D721Med (cell line): ENCODE measurements at places on chromosomes 6 and 20.

- DNase-seq, result no peak
These were observed 25.4 kb upstream of the CCN2 start for GRCh38 chr6:131976545-131977061.

DNA sequence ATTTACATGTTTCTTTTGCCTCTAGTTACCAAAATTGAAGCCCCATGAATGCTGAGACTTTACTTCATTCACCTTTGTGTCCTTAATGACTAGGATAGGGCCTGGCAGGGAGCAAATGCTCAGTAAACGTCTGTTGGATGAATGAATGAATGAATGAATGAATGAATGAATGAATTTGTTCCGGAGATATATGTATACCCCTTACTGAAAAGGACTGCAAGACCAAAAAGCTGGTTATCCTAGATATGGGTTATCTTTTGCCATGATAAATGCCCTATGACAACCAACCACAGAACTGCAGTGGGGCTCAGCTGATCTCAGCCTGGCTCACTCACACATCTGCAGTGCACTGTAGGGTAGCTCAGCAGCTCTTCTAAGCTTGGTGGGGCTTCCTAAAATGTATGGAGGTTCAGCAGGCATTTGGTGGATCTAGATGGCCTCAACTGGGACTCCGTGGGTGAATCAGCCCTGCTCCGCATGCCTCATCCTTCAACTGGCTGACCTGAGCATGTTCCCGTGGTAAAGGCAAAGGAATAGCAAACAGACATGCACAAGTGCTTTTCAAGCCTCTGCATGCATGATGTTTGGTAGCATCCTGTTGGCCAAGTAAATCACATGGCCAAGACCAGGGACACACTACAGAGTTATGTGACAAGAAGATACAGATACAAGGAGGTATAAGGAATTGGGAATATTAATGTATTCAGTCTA, 378.7 kb upstream of the SOX4 start:
- DNase-seq, result no peak

DNA sequence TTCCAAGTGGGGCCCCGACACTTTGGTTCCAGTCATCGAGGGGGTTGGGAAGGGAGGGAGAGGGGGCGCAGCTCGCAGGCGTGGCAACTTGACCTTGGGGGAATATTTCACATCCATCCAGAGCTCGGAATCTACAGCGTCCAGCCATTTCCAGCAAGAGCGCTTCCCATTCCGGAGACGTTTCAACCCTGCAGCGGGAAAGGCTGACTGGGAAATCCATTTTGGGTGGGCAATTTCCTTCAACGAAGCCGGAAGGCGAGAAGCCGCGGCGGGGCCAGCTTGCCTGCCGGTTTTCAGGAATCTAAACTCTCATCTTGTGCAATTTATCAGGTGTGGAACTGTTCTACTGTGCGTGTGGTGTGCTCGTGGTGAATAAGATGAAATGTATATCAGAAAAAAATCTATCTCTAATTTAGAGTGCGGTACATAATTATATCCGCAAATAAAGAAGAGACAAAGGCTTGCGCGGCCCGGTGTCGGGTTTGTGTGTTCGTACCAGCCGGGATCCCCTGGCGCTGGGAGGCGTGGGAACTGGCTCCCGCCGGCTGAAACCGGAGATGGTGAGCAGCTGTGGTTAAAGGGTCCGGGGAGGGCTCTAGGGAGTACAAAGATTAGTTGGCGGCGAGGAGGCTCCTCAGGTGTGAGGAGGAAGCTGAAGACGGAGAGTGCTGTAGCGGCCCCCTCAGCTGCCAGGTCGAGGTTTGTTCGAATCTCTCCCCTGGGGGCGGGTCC, 4.8 kb downstream of the SLC32A1 start:
- DNase-seq, result peak; percentile 35

DNA sequence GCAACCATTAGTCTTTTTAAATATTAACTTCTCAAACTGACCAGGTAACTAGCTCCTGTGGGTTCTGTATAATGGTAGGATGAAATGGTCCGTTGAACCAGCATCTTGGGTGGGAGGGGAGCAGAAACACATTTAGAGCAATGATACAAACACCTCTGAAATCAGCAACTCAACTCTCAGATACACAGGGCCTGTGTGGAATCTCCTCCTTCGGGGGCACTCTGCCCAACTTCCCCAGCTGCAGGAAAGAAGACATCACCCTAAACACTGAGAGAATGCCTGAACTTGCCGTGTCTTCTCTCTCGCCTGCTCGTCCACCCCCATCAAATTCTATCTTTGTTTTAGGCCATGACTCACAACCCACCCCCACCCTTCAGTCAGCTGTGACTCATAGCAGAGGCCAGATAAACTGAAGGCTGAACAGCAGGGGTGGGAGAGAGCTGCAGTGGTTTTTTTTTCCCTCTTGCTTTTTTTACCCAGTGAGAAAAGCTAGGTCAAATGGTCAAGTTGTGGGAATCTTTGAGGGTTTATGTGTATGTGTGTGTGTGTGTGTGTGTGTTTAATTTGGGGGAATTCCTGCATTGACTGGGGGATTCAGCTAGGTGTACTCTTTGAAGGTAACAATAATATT, 593.4 kb upstream of the JAG1 start:
- DNase-seq, result no peak

DNA sequence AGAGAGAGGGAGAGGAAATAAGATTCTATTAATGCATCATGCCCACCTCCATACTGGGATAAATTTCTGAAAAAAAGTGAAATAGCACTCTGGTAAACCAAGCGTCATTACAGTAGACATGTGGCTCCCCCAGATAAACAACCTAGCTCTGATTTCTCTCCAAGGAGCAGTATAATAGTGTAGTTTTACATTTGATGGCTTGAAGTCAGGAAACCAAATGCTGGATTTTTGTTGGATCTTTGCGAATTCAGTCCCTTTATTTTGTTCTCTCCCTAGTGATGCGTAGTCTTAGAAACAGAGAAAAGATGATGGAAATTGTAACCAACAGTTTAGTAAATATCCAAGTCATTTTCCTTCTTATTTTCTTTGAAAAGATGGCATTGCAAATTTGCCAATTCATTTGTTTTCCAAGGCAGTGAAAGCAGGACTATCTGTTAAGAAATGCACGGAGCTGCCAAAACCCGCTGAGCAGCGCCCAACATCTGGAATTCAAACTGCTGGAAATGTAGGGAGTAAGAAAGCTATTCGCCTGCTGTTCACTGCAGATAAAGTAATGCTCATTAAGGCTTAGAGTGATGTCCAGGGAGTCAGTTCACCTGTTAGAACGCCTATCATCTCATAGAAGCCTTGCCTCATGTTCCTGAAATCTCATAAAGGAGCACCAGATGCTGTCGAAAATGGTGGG, 85.7 kb upstream of the DOK5 start:
- no peak for DNase-seq

DNA sequence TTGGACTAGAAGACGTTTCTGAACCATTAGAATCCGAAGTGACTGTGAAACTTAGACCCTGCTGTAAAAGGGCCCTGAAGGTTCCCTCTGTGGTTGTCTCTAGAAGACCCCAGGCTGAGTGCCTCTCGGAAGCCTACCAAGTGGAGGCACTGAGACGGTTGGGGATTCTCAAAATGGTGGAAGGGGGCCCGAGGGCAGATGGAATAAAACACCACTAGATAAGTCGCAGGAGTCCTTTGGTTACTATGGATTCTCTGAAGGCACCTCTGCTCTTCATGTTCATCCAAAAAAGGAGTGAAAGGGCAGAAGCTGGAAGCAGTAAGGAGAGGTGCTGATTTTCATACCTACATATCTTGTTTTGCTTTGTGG, 4.0 kb upstream of the TFAP2D start:
- DNase-seq, result no peak

DNA sequence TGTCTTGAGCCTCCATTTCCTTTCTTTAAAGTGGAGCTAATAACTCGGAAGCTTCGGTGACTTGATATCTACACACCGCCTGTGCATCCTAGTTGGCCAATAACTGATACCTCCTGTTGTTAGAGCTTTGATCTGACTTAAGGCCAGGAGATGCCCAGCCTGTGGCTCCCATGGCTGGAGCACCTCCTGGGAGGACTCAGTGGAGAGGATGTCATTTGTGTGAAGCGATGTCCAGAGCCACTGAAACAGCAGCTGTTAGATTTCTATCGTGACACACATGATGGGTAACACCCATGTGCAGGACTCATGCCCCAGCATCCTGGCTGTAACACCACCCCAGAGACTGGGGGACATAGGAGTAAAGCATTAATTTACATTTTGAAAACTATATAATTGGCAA, 30.8 kb downstream of the SDCBP2 start:
- no peak for DNase-seq

GRCh38 chr6:37168811-37169495, 999 bp upstream of the PIM1 start:
- no peak for DNase-seq

- no peak for DNase-seq
These were observed 25.7 kb downstream of the WFDC3 start for GRCh38 chr20:45765980-45766379.

DNA sequence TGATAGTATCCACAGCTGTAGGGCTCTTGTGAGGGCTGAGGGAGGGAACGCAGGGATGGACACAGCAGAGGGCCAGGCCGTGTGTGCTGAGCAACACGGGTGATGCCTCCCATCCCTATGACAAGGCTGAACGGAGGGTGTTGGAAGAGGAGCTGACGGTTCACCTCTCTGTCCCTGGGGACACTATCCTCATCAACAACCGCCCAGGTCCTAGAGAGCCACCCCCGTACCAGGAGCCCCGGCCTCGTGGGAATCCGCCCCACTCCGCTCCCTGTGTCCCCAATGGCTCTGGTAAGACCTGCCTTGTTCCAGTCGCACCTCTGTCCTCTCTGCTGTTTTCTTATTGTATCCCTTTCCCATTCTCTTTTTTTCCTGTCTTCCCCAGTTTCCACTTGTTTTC, 10.1 kb downstream of the DDR1 start:
- DNase-seq, result no peak

- DNase-seq, result no peak
These were observed 110.7 kb downstream of the PDE10A start for GRCh38 chr6:165552248-165552736.

GRCh38 chr6:21781128-21781527, 187.6 kb downstream of the SOX4 start:
- DNase-seq, result no peak

GRCh38 chr20:56166781-56167465, 81.6 kb upstream of the MC3R start:
- DNase-seq, result no peak

GRCh38 chr20:34143951-34144350, 31.9 kb upstream of the EIF2S2 start:
- DNase-seq, result no peak

- no peak for DNase-seq
These were observed 25.8 kb upstream of the KCNK5 start for GRCh38 chr6:39254999-39255535.

- DNase-seq, result no peak
These were observed 244.3 kb downstream of the TTLL2 start for GRCh38 chr6:167569041-167569805.

DNA sequence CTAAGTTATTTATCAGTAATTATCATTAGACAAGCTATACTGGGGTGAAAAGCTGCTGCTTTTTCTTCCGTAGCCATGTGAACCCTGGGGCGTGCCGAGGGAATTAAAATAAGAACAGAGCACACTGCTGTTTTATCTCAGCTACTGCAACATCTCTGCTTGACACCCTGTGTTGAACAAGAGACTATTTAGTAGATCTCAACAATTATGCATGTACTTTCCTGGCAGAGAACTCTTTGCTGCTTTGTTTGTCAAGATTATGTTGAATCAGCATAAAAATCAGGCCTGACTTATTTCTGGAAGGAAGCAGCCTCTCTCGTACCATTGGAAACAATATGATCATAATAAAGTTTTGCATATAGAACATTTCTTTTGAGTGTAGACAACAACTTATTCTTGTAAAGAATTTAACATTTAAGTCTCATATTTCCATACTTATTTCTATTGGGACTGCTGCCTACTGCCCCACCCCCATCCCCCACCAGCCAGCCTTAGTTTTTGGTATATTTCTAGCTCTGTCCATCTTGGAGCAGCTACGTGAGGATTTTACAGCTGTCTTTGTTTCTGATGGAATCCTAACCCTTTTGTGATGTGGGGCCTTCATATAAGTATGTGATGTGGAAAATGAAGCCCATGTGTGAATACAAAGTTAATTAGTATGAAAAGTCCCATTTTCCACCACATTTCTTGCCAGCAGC, 1011.4 kb downstream of the KIF16B start:
- no peak for DNase-seq

DNA sequence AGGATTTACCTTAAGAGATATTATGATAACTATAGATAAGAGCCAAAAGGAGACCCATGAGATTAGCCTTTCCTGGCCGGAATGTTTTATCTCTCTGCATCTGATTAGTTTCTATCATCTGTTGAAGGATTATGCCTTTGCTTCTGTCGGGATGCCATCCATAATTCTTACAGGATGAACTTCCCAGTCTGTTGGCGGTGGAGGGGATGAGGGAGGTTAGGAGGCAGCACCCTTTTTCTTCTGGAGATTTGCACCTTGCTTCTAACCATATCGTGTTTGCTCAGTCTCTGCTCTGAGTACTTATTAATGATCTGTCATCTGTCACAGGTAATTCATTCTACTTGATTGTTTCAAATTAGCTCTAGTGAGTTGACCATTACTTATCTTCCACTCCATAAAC, 292.1 kb downstream of the KHDC1L start:
- DNase-seq, result peak; percentile 11

DNA sequence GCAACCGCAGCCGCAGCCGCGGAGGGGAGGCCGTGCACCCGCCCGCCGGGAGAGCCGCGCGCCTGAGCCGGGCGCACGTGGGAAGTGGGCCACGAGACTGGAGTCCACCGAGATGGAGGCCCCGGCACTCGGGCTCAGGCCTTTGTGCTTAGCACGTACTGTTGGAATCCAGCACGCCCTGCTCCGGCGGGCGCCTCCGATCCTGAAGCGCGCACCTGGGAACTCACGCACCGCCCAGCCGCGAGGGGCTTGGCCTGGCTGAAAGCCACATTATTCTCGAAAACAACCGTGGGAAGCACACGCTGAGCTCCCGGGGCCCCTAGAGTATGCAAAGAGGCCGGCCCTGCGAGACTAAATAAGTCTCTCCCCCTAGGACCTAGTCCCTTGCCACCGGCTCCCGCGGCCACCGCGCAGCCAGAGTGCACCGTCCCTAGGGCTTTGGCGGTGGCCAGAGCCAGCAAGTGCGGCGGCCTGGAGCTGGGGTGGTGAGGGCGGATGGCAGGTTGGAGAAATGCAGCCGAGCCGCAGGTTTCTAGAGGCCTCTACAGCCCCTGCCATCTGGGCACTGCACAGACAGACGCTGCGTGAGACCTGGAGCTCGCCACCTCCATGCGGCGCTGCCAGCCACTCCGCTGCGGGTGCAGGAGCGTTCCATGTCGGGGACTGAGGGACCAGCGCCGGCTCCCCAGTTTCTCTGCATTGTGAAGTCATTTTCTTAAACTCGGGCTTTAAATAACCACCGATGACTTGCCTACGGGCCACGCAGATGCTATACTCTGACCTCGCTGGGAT, 42.0 kb upstream of the LY86 start:
- peak; percentile 24 for DNase-seq
